ENCODE measurements at places on chromosomes 5 and 9.
A peak's percentile ranks its signal among the peaks of the same experiment; 100 is the strongest.

GRCh38 chr9:73855206-73855605 lies 641.9 kb upstream of the RORB start:
- DNase-seq, result no peak

- DNase-seq, result no peak
These were observed 45.5 kb upstream of the IL7R start for GRCh38 chr5:35811108-35811741.

DNA sequence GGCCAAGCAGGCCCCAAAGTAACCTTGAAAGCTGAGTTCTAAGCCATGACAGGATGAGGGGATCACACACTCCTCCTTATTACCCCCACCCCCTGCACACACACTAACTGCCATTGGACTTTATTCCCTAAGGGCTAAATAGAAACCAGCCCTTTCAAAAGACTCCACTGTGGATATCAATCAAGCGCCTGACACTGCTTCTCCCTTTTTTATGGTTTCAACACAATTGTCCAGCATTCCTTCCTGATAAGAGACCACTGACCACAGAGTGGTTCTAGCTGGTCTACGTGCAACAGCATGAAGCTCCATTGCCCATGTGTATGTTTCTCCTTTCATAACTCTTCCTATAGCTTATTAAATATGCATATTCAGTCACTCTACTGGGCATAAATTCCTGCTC lies 34.7 kb downstream of the PAEP start:
- no peak for DNase-seq

GRCh38 chr9:76333964-76334363 lies 60.3 kb downstream of the RFK start:
- no peak for DNase-seq

DNA sequence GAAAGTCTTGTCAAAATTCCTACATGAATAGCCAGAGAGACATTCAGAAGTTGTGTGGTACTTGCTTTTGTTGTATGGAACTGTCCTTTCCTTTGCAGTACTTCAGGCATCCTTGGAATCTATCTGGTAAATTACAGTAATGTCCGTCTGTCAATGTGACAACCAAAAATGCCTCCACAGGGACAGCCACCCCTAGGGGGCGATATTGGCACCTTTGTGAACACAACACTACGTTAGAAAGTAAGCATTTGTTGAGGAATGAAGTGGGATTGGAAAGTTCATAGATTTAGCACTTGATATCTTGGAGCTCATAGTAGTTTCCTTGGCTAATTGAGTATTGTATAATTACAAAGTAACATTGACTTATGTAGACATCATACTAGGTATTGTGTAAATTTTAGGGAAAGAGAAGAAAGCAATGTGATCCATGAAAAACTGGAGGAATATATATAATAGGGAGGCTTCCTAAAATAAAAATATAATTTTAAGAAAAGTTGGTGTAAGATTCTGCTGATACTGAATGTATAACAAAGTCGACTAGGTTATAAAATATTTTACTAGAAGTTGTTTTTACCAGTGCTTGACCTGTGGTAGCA lies 32.7 kb downstream of the TMEFF1 start:
- DNase-seq, result no peak

DNA sequence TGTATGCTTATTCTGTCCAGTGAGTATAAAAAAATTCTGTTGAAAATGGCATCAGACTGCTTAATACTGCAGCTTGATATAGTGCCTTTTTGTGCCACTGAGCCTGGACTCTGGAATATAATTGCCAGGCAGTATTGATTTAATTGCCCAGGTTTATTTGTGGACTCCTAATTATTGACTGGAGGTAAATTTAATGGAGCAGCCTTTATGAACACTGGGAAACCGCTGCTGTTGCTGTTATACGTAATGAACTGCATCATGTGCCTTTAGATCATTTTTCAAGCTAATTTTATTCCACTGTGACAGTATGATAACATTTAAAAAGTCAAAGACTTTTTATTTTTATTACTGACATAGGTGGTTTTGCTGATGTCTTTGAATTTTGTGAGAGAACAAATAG lies 90.2 kb upstream of the SH3GL2 start:
- no peak for DNase-seq

GRCh38 chr5:133709209-133709725 lies 96.9 kb upstream of the FSTL4 start:
- DNase-seq, result no peak

DNA sequence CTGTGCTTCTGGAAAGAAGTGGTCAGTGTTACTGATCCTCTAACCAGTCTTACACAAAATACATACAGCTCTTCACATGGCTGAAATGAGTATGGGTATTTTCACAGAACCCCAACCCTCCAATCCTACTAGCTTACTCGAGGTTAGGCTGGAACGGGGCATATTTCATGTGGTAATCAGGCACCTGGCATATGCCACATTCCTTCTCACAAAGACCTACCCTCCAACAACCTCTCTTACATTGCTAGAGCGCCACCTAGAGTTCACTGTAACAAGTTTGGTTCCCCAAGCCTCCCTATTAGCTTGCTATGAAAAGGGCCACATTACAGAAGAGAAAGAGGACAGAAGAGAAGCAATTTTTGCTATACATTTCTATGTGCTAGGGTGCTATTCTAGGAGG lies 597.3 kb downstream of the PRELID2 start:
- DNase-seq, result peak; percentile 17

- DNase-seq, result peak; percentile 33
These were observed 17.7 kb upstream of the FAM174A start for GRCh38 chr5:100517301-100517974.

GRCh38 chr9:2281803-2282185 lies 266.6 kb downstream of the SMARCA2 start:
- no peak for DNase-seq

DNA sequence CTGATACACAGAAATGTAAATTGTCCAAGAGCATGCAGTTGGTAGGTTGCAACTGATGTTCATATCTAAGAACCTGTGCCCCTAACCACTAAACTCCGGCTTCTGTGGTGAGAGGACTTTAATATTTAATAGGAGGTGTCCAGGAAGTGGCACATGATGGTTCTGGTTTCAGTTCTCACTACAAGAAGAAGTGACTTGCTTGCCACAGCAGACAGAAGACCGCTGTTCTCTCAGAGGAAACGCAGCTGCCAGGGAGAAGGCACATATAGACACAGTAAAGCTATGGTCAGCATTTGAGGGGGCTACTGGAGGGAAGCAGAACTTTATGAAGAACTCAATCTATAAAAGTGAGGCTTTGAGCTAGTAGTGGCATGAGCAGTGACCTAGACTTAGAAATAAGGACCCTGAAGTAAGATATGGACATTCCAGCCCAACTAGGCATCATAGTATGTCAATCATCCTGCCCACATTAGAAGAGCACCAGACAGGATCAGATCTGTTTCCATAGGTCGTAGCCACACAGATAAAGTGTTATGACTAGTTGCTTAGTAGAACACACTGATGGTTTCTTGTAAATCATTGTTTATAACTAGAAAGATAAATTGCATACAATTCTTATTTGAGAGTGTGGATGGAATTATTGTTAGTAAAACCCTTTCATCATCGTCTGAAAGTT lies 36.4 kb upstream of the DAB2 start:
- DNase-seq, result no peak

GRCh38 chr9:115118879-115119218 lies 892 bp upstream of the TNC start:
- DNase-seq, result peak; percentile 39

- DNase-seq, result no peak
These were observed 1086.5 kb downstream of the NR2F1-AS1 start for GRCh38 chr5:92494508-92494907.

- DNase-seq, result no peak
These were observed 234.9 kb downstream of the SPATA31D1 start for GRCh38 chr9:82223442-82223841.

DNA sequence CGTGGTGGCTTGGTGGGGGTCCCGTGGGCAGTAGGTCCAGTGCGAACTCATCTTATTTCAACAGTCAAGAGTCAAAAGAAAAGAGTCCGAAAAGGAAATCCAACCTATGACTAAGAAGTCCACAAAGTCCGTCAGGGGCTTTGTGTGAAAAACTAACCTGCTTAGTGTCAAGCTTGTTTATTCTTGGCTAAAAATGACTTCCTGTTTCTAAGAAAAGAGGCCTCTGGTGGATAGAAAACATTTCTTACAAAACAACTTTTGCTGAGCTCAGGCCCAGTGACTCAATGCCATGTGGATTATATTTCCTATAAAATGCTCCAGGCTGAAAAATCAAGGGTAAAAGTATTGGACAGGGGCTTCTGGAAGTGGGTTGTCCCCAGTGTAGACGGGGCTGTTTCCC lies 105.9 kb downstream of the GADD45G start:
- DNase-seq, result no peak

GRCh38 chr5:96124589-96124988 lies 162.9 kb upstream of the ELL2 start:
- no peak for DNase-seq

GRCh38 chr5:139649082-139649991 lies 1.2 kb downstream of the CXXC5 start:
- no peak for DNase-seq

GRCh38 chr5:1409381-1410110 lies 35.7 kb downstream of the SLC6A3 start:
- no peak for DNase-seq

DNA sequence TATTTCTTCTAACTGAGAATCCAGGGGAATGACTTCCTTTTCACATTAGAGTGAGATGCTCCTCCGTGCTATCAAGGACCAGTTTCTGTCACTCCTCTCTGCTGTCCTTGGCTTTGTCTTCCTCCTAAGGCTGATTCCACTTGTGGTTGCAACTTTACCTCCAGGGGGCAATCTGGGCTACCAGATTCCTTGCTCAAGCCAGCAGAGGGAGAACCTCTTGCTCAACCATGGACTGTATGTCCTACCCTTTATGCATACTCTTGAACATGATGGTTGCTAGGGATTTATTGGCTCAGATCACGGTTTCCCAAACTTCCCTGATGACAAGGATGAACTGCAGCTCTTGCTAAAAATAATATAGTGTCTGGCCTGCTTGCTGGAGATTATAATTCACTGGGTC lies 24.0 kb downstream of the NNT start:
- peak; percentile 3 for DNase-seq

DNA sequence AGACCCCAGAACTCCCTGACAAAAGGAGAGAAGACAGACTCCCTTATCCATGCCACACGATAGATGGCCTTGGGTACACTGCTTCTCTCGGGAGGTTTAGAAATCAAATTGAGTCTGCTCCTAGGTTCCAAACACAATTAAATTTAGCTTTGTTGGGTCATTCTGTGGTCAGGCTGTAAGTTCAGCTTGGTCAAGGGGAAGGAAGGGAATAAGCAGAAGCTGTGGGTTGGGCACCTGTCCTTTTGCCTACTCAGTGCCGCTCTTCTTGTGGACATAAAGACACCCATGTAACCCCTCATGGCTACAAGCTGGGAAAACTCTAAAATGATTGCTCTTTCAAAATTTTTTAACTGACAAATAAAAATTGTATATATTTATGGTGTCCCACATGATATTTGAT lies 19.1 kb upstream of the AK3 start:
- DNase-seq, result no peak

DNA sequence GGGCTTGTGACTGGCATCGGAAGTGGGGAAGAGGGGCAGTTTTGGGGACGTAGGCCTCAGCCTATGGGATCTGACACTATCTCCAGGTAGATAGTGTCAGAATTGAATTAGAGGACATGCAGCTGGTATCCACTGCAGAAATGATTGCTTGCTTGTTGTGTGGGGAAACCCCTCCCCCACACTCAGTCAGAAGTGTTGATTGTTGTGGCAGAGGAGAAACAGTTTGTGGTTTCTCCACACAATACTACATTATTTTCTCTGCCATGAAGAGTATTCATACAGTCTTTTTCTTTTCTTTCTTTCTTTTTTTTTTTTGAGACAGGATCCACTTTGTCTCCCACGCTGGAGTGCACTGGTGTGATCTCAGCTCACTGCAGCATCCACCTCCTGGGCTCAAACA lies 113.9 kb downstream of the ARRDC3 start:
- no peak for DNase-seq

DNA sequence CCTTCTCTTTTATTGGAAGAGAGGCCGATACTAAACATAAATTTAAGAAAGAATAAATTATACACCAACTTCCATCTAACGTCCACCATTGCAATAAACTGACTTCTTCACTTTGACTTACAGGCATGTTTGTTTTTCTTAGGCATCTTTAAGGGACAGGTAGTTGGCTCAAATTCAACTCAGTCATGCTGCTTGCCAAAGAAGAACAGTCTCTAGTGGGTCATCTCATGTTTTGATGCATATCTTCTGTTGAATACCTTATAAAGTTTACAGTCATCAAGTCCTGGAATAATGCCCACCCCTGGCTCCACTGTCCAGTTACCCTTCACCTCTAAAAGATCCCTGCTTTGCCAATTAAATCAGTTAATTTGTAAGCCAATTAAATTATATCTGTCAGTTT lies 328.2 kb upstream of the GRAMD2B start:
- no peak for DNase-seq

GRCh38 chr5:115098041-115098702 lies 71.5 kb downstream of the TRIM36 start:
- no peak for DNase-seq

GRCh38 chr5:175508896-175509295 lies 30.5 kb downstream of the SFXN1 start:
- no peak for DNase-seq

- no peak for DNase-seq
These were observed 19.3 kb downstream of the ACO1 start for GRCh38 chr9:32403567-32404260.

- no peak for DNase-seq
These were observed 4.2 kb upstream of the RNF180 start for GRCh38 chr5:64161420-64161819.
